ENCODE measurements at places on chromosomes 12 and 14. TPM values are rescaled to one million over a fixed set of nuclear protein-coding genes. Genes with fewer than 3 reads are reported as not detected.

DNA sequence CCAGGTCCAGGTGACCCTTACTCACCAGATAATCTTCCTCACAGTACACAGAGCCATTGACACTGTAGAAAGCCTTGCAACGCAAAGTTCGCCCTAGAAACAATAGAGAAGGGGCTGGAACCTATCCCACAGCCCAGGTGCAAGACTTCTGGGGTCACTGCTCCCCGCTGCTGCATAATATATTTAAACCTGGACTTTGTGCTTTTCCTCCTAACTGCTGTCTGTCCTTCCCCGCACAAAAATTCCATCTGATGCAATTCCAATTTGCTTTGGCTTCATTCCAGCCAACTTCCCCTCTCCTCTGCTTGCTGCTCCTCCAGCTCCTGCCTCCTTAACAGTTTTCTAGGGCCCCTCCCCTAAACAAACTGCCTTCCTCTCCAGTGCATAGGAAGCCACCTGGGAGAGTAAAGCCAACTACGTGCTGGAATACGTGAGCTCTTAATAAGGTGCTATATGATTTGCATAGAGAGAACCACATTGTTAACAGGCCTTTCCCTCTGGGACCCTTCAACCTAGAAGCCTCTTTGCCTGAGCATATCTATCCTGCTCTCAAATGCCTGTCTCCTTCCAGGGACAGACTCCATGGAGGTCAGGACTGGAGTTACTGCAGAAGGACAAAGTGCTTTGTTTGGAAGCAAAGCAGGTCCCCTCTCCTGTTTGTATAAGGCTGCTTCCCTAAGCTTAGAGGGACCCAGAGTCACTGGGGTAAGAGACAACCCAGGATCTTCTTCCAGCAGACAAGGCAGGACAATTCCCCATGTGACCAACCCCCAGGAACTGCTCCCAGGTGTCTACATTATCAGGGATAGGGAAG, 5.5 kb downstream of the AJUBA start:
- peak overlapping the region; percentile 40 for H3K27ac ChIP-seq
- peaks cover 14% of the 10 kb centered on the region for H3K27me3 ChIP-seq
- H3K4me3 ChIP-seq, result no peak overlapping the region
- peaks cover 34% of the 10 kb centered on the region for H3K4me1 ChIP-seq
- peaks cover 5% of the 10 kb centered on the region for H3K36me3 ChIP-seq

DNA sequence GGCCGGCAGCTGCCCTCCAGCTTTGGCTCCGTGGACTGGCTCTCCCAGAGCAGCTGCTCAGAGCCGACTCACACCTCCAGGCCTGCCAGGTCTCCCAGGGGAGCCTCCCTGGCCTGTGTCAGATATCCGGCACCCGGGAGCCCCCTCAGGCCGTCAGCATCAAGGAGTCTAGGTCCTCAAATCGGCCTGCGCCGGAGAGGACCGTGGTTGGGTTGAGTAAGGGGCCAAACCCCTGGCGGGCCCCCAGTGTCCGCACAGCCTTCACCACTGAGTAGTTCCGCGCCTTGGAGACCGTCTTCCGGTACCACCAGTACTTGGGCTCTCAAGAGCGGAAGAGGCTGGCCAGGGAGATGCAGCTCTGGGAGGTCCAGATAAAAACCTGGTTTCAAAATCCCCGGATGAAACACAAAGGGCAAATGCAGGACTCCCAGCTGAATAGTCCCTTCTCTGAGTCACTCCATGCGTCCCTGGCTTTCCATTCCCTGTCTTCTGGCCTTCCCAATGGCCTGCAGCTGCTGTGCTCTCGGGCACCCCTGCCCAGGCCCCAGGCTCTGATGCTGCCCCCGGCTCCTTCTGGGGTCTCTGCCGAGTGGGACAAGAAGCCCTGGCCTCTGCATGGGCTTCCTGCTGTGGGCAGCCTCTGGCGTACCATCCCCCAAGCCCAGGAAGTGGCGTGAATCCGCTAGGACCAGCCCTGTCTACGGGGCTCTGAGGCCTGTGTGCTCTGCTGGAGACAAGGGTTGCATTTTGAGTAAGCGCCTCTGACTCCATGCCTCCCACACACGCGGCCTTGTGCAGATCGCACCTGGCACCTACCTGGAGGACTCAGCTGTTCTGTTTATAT, 245.1 kb upstream of the ATXN7L3B start:
- no peaks in the 10 kb centered on the region for H3K4me1 ChIP-seq
- no peak for DNase-seq
- no peaks in the 10 kb centered on the region for H3K36me3 ChIP-seq
- no peak overlapping the region for H3K27ac ChIP-seq
- no peak overlapping the region for H3K4me3 ChIP-seq
- H3K27me3 ChIP-seq, result no peaks in the 10 kb centered on the region

- DNase-seq, result peak; percentile 51
- H3K36me3 ChIP-seq, result no peaks in the 10 kb centered on the region
- no peak overlapping the region for H3K4me3 ChIP-seq
- no peak overlapping the region for H3K27ac ChIP-seq
These were observed 45.1 kb downstream of the TMX1 start for GRCh38 chr14:51285120-51285519.

DNA sequence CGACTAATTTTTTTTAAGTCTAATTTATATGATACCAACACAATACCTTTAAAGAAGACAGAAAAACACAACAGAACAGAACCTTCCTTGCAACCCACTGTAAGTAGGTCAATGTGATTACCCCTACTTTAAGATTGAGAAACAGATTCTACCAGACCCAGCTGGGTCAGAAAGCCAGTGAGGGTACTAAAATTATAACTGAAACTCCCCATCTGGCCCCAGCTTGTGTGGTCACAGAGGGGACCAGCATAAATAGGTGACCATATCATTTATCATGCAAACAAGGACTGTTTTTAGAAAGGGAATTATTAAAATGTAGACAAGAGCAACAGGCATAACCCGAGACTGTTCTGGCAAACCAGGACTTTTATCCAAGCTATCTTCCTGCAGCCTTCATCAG, 30.1 kb upstream of the FRMD6 start:
- H3K36me3 ChIP-seq, result no peaks in the 10 kb centered on the region
- H3K4me3 ChIP-seq, result no peak overlapping the region
- no peak overlapping the region for H3K27ac ChIP-seq
- DNase-seq, result no peak
- no peaks in the 10 kb centered on the region for H3K4me1 ChIP-seq
- no peaks in the 10 kb centered on the region for H3K27me3 ChIP-seq

DNA sequence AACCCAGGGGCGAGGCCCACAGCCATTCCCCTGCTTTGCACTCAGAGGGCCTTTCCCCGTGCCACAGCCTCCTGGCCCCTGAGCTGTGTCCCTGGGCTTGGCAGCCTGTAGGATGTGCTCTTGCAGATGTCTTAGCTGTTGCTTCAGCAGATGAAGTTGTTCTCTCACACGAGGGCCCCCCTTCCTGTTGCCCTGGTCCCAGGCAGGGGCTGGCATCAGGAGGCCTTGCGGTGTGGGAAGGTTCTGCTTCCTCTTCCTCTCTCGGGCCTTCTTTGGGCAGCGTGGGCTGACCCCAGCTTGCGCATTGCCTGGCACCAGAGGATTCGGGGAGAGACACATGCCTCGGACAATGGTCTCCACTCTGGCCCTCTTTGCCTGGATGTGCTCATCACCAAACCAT, 12.7 kb downstream of the PROX2 start:
- DNase-seq, result no peak
- H3K36me3 ChIP-seq, result no peaks in the 10 kb centered on the region
- no peaks in the 10 kb centered on the region for H3K4me1 ChIP-seq
- no peaks in the 10 kb centered on the region for H3K27me3 ChIP-seq

DNA sequence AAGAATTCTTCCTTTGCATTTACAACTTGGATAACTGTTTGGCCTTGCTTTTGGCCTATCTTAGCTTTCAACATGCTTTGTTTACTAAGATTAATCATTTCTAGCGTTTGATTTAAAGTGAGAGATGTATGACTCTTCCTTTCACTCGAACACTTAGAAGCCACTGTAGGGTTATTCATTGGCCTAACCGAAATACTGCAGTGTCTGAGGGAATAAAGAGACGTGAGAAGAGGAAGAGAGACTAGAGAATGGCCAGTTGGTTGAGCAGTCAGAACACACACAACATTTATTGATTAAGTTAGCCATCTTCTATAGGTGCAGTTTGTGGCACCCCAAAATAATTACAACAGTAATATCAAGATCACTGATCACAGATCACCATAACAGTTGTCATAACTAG, 62.3 kb upstream of the CCDC175 start:
- H3K36me3 ChIP-seq, result no peaks in the 10 kb centered on the region
- H3K27me3 ChIP-seq, result no peaks in the 10 kb centered on the region
- no peak overlapping the region for H3K27ac ChIP-seq
- no peak for DNase-seq

DNA sequence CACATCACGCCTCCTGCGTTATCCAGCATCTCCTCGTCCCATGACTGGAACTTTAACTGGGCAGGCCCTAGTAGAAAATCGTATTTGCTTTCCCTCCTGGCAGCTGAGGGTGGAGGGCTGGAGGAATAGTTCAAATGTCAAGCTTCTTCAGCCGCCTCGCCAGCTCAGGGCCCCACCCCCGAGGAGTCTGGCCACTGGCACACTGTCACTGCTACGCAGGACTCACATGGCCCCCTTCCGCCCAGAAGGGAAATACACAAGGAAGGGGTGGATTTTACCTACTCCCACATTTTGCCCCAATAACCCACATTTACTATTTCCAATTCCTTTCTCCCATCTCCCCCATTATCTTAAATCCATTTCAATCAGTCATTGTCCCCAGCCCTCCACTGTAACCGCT, 8.6 kb downstream of the SLC6A13 start:
- H3K27me3 ChIP-seq, result peaks cover 6% of the 10 kb centered on the region
- no peak for DNase-seq
- no peaks in the 10 kb centered on the region for H3K4me1 ChIP-seq
- H3K4me3 ChIP-seq, result no peak overlapping the region
- no peaks in the 10 kb centered on the region for H3K36me3 ChIP-seq

DNA sequence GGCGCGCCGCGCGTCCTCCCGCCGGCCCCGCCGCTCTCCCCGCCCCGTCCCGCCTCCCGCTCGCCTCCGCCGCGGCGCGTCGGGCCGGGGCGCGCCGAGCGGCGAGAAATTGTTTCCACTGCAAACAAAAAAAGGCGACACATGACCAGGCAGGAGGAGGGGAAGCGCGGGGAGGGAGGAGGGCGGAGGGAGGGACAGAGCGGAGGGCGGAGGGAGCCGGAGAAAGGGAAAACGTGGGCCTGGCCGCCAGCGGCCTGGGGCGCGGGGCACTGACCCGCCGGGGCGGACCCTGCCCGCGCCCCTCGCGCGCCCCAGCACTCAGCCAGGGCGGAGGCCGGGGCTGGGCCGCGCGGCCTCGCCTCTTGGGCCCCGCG, at the start of gene FOXN3:
TSS of gene FOXN3 (minus strand) at position 143 of the 374 bp plus-strand sequence. CDS start 4,757 bp downstream, outside the sequence.
- peak within 1 kb of the TSS; percentile 90 for H3K4me3 ChIP-seq
- no peaks in the 10 kb centered on the region for H3K27me3 ChIP-seq
- H3K27ac ChIP-seq, result peak within 1 kb of the TSS; percentile 92

GRCh38 chr12:114936148-114937079, 252.4 kb upstream of the TBX3 start:
- no peaks in the 10 kb centered on the region for H3K36me3 ChIP-seq
- no peak overlapping the region for H3K27ac ChIP-seq
- H3K27me3 ChIP-seq, result no peaks in the 10 kb centered on the region
- no peak for DNase-seq

GRCh38 chr14:35117112-35117511, 4.7 kb downstream of the PPP2R3C start:
- H3K27ac ChIP-seq, result no peak overlapping the region
- peaks cover 35% of the 10 kb centered on the region for H3K36me3 ChIP-seq
- peaks cover 8% of the 10 kb centered on the region for H3K4me1 ChIP-seq

GRCh38 chr14:29240066-29240465, 473.5 kb downstream of the FOXG1 start:
- no peak overlapping the region for H3K27ac ChIP-seq
- DNase-seq, result no peak
- no peaks in the 10 kb centered on the region for H3K36me3 ChIP-seq
- H3K27me3 ChIP-seq, result peaks cover 3% of the 10 kb centered on the region
- H3K4me1 ChIP-seq, result no peaks in the 10 kb centered on the region
- H3K4me3 ChIP-seq, result no peak overlapping the region

- no peak overlapping the region for H3K27ac ChIP-seq
- no peaks in the 10 kb centered on the region for H3K4me1 ChIP-seq
- H3K36me3 ChIP-seq, result peaks cover 21% of the 10 kb centered on the region
- DNase-seq, result peak; percentile 50
- H3K4me3 ChIP-seq, result no peak overlapping the region
These were observed 49.5 kb downstream of the SEL1L start for GRCh38 chr14:81484120-81484519.

- H3K4me1 ChIP-seq, result peaks cover 22% of the 10 kb centered on the region
- peak; percentile 32 for DNase-seq
- no peak overlapping the region for H3K27ac ChIP-seq
- no peaks in the 10 kb centered on the region for H3K27me3 ChIP-seq
These were observed 417.1 kb upstream of the CCDC196 start for GRCh38 chr14:66069036-66069435.

DNA sequence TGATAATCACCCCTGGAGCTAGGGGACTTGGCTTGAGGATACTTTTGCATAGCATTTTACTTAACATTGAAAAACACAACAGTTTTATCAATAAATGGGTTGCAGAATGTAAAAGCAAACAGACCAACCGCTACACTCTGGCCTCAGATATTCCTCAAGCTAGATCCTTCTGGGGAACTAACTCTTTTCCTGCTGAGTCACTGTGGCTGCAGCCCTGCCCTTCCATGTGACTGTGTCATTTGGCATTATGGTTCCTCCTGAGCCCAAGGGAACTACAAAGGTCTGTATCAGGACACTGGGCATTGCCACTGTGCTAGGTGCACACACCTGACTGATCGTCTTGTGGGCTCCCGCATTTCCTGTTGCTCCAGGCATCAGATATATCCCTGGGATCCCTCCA, 56.6 kb downstream of the TTC9 start:
- no peaks in the 10 kb centered on the region for H3K4me1 ChIP-seq
- peaks cover 2% of the 10 kb centered on the region for H3K27me3 ChIP-seq
- no peak for DNase-seq
- H3K36me3 ChIP-seq, result no peaks in the 10 kb centered on the region

GRCh38 chr14:69519204-69520100, 34.9 kb downstream of the PLEKHD1 start:
- no peaks in the 10 kb centered on the region for H3K36me3 ChIP-seq
- no peaks in the 10 kb centered on the region for H3K27me3 ChIP-seq
- no peak overlapping the region for H3K27ac ChIP-seq
- no peaks in the 10 kb centered on the region for H3K4me1 ChIP-seq
- no peak overlapping the region for H3K4me3 ChIP-seq

DNA sequence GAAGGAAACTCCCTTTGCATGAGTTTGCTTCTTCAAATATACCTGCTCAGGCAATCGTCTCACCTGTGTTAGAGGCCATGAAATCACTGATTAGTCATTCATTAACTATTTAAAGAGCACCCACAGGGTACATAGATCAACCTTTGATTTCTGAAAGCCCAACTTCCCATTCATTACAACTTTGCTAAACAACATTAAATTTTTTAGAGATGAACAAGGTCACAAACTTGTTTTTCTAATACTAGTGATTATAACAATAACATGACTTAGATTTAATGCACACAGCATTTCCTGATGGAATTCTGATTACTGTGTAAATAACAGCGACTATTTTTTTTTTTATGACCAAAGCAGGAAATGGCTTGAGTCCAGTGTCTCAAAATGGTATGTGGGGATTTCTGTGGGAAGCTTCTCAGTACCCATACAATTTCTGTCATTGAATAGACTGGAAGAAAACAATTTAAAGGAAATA, 5.4 kb upstream of the ERO1A start:
- no peaks in the 10 kb centered on the region for H3K4me1 ChIP-seq
- H3K27me3 ChIP-seq, result no peaks in the 10 kb centered on the region
- no peak overlapping the region for H3K27ac ChIP-seq
- DNase-seq, result no peak
- no peaks in the 10 kb centered on the region for H3K36me3 ChIP-seq

GRCh38 chr12:34205401-34205800, 183.1 kb downstream of the ALG10 start:
- H3K4me3 ChIP-seq, result no peak overlapping the region
- H3K4me1 ChIP-seq, result no peaks in the 10 kb centered on the region
- H3K27me3 ChIP-seq, result no peaks in the 10 kb centered on the region
- no peaks in the 10 kb centered on the region for H3K36me3 ChIP-seq
- no peak for DNase-seq
- no peak overlapping the region for H3K27ac ChIP-seq

The FBXO21 gene
- 69.4 TPM for polyA plus RNA-seq

The CDK2 gene
- polyA plus RNA-seq, result 25.5 TPM

The OTX2 gene
- polyA plus RNA-seq, result not detected

The AQP2 gene
- polyA plus RNA-seq, result 0.47 TPM
